Stimulated activated CD8-positive, alpha-beta memory T cell treated with anti-CD3 and anti-CD28 coated beads, Interleukin-4, amount 100 ng/mL, for 48 hours (primary cell): ENCODE measurements at places on chromosomes 2 and 18.

DNA sequence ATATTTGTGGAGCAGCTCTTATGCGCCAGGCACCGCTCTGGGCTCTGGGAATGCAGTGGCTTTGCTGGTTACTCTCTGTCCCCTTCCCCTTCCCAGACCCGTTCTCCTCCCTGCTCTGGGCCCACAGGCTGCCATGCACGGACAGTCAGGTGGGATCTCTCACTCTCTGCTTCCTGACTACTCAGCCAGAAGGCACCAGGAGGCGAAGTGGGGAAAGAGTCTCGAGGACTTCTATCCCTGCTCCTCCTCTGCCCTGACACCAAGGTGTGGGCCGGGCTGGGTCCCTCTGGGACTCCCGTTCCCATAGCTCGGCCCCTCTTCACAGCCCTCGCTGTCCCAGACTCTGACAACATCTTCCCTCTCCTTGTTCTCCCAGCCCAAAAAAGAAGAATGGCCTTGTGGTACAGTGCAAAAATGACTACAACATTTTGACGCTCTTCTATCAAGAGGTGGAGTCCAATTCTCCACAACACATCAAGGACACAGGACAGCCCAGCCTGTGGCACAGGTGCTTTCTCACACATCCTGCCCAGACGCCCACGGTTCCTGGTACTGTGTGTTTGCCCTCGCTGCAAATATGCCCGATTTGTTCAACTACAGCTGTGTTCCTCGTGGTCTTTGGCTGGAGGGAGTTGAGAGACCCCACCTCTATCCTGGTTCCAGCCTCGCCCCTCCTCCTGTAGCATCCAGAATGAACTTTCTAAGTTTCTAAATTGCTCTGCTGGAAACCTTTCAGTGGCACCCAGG, 14.0 kb upstream of the DUSP2 start:
- DNase-seq: peak; percentile 79

DNA sequence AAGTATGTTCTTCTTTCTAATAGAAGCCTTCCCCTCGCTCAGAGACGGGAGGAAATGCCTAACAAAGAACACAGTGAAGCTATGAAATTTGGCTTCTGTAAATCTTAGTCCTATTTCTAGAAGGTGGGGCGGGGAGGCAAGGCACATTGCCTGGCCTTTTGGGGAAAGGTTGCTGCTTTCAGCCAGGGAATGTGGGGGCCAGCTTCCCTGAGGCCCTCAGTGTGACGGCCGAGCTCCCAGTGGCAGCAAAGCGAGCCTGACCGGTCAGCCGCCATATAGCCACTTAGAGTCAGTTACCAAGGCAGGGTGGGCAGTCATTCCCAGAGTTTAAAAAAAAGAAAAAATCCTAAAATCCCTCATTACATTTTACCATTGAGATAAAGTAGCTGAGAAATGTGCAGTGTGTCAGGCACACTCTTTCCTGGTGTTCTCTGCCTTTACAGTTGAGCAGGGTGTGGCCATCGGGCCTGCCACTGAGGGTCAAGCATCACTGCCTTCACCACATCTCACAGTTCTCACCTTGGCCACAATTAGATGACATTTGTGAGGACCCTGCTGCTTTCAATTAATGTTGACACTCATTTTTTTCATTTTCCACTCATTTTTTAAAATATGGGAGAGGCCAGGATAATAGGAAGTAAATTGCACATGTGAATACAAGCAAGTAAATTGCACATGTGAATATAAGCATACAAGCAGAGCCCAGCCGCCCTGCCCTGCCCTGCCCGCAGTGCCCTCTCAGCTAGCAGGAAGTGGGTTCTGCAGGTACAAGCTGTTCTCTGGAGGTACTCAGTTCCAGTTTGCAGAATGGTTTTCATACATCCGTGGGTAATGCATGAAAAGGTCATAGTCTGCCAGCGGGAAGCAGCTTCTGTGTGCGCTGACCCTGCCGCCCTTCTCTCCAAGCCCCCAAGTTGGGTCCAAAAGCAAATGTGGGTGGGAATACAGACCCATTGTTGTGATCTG, 76.9 kb downstream of the WDSUB1 start:
- peak; percentile 40 for DNase-seq

DNA sequence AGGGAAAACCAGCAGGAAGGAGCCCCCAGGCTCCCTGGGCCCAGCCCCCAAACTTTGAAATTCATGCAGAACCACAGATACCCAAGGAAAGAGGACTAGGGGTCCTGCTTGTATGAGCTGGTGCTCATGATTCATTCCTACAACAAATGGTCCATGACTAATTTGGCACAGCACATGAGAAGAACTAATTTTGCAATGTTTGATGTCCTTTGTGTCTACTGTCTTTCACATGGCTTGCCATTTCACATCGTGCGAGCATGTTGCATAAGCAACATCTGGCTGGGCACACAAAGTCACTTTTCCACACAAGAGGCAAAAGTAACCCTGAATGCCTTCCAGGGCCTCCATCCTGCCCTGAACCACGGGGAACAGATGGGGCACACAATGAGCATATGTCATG, 149.6 kb upstream of the APCDD1 start:
- no peak for DNase-seq

GRCh38 chr2:156004459-156004858, 328.1 kb downstream of the NR4A2 start:
- DNase-seq: no peak

GRCh38 chr18:3603421-3604234, 153.7 kb downstream of the TGIF1 start:
- DNase-seq: no peak

GRCh38 chr2:179533875-179534274, 269.2 kb upstream of the SESTD1 start:
- DNase-seq: no peak

- DNase-seq: no peak
Observed at GRCh38 chr2:226396541-226396940, 403.1 kb downstream of the IRS1 start.

- no peak for DNase-seq
Observed at GRCh38 chr18:37266290-37266689, 299.3 kb downstream of the CELF4 start.

DNA sequence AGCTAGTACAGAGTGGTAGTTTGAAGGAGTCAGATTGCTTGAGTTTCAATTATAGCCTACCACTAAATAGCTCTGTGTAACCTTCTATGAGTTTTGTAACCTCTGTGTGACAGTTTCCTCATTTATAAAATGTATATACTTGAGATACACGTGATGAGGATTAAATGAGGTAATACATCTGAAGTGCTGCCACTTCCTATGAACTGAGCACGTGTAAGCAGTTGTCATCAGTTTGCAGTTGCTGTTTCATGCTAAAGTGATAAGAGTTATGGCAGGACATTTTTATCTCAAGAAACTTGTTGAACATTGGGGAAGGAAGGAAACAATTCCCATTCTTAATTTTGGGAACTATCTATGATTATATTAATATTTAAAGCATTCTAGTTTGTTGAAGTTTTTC, 38.5 kb downstream of the CARF start:
- no peak for DNase-seq

GRCh38 chr2:107411267-107411666, 415.4 kb upstream of the RGPD4 start:
- no peak for DNase-seq

GRCh38 chr18:54155412-54155811, 69.1 kb downstream of the MBD2 start:
- no peak for DNase-seq

DNA sequence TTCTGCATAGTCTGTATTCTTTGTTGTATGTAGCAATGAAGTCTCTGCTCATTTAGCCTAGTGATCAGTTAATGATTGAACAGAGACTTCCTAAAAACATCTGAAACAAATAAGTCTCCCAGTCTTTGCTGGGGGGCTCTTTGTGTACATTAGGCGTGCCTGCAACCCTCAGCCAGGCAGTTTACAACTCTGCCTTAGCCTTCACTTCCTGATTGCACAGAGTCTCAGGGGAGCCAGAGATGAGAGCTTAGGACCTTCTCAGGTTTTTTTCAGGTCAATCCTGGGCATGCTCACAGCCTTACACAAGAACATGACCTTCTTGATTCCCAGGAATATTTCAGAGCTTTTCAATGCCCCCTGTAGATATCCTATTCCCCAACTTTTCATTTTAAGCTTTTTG, 44.0 kb upstream of the BIN1 start:
- no peak for DNase-seq

- no peak for DNase-seq
Observed at GRCh38 chr2:64119369-64119768, 24.9 kb downstream of the PELI1 start.

DNA sequence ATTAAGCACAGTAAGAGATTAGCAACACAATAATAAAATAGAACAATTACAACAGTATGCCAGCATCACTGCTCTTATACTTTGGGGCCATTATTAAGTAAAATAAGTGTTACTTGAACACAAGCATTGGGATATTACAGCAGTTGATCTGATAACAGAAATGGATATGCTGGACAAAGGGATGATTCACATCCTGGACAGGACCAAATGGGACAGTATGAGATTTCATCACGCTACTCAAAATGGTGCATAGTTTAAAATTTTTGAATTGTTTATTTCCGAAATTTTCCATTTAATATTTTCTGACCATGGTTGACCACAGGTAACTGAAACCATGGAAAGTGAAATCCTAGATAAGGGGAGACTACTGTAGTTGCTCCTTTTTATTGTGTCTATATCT, 138.2 kb downstream of the UBR3 start:
- no peak for DNase-seq

DNA sequence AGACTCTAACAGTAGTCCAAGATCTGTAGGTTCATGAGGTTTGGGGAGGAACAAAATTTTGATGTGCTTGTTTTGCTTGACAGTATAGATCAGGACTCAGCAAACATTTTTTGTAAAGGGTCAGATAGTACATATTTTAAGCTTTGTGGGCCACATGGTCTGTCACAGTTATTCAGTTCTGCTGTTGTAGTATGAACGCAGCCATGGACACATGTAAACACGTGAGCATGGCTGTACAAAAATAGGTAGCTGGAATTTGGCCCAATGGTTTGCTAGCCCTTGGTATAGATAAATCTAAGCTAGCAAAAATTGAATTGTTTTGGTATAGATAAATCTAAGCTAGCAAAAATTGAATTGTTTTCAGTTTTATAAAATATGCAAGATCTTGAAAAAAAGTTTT, 120.5 kb downstream of the HIBCH start:
- DNase-seq: no peak

DNA sequence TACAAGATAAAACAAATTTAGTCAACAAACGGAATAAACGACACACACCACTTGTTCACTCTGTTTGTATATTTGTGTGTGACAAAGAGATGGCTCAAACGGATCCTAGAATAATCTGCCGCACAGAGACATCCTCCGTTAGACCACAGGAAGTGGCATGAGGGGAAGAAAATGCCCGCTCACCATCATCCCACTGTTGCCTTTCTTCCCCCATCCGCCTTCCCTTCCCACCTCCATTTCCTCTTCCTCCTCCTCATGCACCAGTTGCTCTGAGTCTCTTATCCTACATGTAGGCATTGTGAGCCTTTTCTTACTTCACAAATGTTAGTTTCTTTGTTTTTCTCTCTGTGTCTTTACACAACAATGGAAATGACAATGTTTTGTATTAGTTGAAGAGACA, 228.5 kb upstream of the SMIM21 start:
- no peak for DNase-seq

GRCh38 chr2:161999321-161999720, 74.7 kb downstream of the DPP4 start:
- DNase-seq: no peak

- no peak for DNase-seq
Observed at GRCh38 chr2:46861916-46862315, 53.7 kb downstream of the MCFD2 start.

- DNase-seq: no peak
Observed at GRCh38 chr2:12008425-12009061, 262.1 kb downstream of the LPIN1 start.

- no peak for DNase-seq
Observed at GRCh38 chr2:118049816-118050140, 35.9 kb upstream of the CCDC93 start.

DNA sequence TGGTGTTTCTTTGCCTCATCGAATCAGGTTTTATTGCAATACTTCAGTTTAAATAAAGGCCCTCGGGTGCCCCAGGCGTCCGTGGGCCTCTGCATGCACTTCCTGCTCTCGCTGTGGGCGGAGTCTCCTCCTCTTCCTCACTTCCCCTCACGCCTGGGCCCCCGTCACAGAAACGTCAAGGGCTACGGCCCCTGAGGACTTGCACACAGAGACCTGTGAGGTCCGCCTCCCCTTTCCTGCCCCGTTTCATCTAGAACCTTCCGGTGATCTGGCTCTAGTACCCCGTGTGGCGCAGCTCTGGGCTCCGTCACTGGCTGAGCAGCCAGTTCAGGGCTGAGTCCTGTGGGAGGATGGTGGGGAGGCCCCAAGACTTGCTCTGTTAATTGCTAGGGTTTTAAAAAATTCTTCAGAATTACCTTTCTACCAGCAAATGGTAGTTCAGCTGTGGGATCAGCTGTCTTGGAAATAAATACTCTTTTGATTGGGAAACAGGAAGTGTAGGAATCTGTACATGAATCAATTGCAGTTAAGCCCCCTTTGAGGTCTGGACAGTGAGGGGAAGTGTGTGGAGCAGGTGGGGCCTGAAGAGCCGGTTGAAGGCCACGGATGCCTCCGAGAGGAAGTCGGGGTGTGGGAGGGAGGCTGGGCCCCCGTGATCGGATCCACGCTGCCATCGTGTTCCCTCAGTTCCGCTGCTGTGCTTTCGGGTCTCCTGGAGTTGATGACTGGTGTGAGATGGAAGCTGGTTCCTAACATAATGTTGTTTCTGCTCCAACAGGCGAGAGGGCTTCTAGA, 10.2 kb downstream of the NFATC1 start:
- DNase-seq: peak; percentile 89

GRCh38 chr2:218023636-218024035, 20.8 kb upstream of the TNS1 start:
- no peak for DNase-seq

GRCh38 chr2:98559581-98559980, 48.7 kb downstream of the COA5 start:
- no peak for DNase-seq

GRCh38 chr2:238493880-238494572, 67.3 kb downstream of the ASB1 start:
- DNase-seq: peak; percentile 49
